Stimulated activated CD4-positive, alpha-beta T cell treated with anti-CD3 and anti-CD28 coated beads, Interleukin-2, amount 100 ng/mL, for 24 hours (primary cell): ENCODE measurements at places on chromosomes 5 and 9.

DNA sequence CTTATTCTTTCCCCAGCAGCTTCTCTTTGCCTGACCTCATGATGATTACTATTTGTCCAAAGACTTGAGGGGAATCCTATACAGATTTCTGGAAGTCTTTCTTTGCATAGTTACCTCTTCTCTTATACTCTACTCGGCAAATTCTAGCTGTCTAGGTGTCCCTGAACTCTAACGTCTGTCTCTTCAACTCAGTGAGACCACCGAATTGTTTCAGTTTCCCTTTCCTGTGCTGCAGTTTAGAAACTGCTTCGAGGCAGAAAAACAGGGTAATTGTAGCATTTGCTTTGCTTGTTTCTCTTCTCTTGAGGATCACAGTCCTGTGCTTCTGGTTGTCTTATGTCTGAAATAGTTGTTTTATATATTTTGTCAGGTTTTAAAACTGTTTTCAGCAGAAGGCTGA, 14.8 kb downstream of the LVRN start:
- no peak for DNase-seq

DNA sequence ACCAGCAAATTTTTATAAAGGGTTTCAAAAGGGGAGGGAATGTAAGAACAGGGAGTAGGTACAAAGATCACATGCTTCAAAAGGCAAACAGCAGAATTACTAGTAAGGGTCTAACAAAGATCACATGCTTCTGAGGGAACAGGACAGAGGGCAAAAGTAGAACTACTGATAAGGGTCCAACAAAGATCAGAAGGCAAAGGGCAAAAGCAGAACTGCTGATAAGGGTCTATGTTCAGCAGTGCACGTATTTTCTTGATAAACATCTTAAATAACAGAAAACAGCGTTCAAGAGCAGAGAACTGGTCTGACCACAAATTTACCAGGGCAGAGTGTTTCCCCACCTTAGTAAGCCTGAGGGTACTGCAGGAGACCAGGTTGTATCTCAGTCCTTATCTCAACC, 469.5 kb upstream of the PIK3R1 start:
- DNase-seq, result no peak

DNA sequence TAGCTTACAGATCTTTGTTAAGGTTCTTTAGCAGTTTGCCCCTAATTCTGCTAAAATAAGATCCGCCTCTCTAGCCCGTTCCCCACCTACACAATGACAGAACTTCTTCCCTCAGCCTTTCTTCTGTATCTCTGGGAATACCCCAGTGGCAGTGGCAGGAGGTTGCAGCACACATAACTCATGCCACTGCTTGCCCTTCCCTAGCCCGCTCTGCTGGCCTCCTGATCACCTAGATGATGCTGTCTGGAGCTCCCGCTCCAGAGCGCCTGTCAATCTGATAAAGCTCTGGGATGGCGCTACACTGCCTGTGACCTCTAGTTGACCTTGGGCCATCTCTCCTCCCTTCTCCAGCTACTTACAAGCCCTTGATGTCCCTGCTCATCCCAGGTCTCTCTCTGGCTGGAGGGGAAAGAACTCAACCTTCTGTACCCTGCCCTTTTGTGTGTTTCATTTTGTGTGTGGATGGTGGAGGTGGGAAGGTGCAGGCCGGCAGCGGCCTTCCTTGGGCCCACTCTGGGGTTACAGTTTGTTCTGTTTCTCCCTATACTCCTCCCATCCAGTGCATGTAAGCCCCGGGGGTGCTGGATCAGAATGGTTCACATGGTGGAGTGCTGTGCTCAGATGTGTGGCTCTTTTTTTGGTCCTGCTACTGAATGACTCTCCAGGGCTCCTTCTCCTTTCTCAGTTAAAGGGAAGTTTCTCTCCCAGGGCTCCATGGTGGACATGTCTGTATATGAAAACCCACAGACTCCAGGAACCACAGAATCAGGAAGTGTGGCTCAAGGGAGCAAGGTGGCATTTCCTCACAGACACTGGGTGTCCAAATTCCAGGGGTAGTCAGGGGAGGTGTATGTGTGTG, 29.1 kb downstream of the MTX3 start:
- DNase-seq, result no peak

DNA sequence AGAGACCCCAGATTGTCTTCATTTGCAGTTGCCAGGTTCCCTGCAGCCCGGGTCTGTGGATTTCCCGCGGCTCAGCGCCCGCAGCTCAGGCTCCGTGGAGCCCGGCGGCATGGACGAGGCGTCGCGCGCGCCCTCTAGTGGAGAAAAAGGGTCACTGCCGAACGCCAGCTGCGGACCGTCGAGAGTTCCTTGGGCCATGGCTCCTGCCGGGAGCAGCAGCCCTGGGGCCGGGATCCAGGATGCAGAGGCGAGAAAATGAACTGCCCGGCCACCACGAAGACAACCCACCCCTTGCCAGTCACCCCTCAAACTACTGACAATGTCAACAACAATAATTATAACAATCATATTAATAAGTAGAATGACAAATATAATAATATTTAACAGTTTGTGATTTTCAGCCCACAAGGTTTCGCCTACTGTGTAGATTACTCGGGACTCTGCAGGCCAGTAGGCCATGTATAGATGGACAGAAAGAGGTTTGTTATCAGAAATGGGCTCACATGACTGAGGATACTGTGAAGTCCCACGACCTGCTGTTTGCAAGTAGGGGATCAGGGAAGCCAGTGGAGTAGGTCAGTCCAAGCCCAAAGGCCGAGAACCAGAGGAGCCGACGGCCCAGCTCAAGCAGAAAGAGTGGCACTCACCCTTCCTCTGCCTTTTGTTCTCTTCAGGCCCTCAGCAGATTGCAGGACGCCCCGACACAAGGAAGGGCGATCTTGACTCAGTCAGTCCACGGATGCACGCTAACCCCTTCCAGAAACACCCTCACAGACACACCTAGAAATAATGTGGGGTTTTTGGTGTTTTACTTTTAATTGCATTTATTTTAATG, 43.1 kb downstream of the BOD1 start:
- DNase-seq, result peak; percentile 74

DNA sequence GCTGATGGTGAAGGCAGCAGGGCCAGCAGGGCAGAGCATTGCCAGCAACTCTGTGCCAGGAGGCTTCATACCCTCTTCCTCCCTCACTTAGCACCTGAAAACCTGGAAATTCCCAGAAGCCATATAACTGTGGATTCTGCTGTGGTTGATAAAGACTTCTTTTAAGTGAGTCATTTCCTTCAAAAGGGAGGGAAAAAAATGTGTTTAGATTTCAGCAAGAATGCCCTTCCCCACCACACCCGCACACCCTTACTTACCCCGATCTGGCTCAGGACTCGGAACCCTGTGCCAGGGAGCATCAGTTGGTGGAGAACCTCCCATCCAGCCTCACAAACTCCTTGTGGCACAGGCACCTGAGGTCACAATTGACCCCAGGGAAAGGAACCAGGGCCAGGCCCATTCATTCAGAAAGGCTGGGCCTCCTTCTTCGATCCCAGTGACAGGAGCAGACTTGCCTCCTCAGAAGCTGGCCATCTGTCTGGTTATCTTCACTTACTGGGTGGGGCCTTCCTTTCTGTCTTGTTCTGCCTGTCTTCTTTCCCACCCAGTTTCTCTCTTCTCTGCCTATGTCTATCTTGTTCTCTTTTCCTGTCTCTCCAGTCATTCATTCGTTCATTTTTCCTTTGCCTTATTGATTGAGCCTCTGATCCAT, 62.6 kb downstream of the PLAC8L1 start:
- no peak for DNase-seq

- peak; percentile 5 for DNase-seq
These were observed at the start of gene GDA for GRCh38 chr9:72149231-72149975. Gene GDA, plus strand, starts transcription at chr9:72149440. Its CDS starts 120 bp downstream, at chr9:72149560.

DNA sequence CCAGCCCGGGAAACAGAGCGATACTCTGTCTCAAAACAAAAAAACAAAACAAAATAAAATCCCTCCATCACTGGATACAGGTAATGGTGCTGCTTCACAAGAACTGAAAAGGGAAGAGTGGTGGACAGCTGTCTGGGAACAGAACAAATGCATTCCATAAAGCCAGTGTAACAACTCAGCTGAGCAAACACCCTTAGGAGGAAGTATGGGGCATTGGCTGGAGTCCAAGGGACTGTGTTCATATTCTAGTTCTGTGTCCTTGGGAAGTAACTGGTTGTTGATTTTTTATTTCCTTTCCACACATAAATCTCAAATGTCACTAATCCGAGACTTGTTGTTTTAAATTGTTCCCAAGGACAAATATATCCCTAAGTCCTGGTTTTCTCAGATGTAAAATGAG, 38.3 kb downstream of the HTR1A start:
- no peak for DNase-seq

- no peak for DNase-seq
These were observed 170.3 kb upstream of the WWC1 start for GRCh38 chr5:168121138-168121494.
